ENCODE measurements at places on chromosomes 7 and 10. TPM values are rescaled to one million over a fixed set of nuclear protein-coding genes. Genes with fewer than 3 reads are reported as not detected.

ZNF92 gene
- 2.7 TPM for total RNA-seq

DNA sequence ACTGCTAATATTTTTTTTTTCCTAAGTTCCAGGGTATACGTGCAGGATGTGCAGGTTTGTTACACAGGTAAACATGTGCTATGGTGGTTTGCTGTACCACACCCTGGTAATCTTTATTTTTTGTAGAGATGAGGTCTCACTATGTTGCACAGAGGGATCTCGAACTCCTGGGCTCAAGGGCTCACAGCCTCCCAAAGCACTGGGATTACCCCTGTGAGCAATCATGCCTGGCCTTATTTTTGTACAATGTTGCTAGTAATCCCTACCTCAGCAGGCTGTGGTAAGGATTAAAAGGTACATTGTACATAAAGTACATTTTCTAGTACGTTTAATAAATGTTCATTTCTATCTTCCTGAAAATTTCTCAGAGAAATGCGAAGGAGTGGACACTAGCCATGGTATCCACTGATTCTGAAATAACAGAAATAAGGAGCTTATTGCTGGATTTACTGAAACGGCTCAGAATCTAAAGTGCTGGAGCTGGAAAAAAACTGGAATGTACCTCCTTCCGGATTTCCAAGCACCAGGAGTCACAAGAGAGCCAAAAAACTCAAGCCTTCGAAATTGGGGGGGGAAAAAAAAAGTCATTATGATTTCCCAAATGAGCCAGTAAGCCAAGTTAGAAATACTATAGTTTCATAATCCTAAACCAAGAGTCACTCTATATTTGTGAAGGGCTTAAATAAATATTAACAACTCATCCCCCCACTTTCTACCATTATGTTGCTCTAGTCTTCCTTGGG lies 69.6 kb downstream of the NT5C2 start:
- DNase-seq = no peak

DNA sequence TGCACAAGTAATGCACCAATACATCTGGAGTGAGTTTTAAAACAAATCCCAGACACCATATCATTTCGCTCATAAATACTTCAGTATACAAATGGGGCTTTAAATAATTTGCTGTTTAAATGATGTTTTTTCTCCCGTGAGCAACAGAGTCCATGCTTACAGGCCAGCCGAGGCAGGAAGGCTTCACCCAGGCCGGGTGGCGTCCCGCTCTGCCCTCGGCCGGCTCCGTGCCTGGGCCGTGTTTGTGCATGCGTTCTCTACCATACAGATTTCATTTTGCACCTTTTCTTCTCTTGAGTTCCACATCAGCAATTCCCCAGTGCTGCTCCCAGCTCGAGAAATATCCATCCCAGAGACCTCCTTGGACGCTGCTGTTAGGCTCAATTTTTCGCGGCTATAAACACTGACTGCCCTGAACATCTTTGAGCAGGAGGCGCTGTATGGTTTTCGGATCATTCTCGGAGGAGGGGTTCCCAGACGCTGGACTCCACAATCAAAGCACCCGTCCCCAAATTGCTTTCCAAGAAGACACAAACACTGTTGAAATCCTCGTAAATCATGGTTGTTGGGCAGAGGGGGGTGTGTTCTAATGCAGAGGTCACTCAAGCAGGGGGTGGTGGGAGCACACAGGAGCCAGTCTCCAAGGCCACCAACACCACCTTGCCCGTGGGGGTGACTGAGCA lies 91.6 kb downstream of the MICALL2 start:
- DNase-seq = no peak

DNA sequence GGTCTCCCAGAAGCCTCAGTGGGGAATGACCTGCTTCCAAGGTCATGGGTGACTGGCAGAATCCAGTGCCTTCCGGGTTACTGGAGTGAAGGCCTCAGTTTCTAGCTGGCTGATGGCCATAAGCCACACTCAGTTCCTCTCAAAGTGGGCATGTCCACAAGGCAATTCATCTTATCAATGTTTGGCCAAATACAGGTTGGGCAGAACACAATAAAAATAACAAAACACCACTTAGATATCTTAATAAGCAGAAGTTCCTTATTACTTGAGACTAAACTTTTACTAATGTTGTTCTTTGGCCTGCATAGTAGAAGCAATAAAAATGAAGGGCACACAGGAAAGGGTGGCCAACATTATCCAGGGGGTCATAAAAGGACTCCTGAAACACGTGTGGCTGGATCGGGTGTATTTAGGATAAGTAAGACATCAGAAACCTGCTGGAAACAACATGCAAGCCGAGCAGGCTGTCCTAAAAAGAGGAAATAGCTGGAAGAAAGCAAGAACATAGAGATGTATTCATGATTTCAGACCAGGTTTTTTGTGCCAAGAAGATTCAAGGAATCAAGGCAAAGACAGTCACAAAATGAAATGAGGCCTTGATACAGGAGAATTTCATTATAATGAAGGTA lies 19.6 kb upstream of the AKR1C2 start:
- no peak for DNase-seq

DNA sequence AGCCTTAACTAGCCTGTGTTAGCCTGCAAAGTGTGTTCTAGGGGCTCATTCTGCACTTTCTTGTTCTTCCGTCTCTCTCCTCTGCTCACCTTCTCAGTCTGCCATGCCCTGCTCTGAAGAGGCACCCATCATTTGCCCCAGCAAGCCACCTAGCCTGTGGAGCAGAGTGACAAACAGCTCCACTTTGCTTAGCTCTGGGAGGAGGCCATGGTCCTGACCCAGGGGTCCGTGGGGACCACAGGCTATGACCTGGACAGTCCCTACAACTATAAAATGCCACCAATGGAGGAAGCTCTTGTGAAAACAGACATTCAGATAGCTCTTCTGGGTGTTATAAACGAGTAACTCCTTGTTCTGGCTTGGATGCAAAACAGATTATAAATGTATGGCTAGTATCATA lies 1029.6 kb downstream of the CNTNAP2 start:
- DNase-seq = no peak

DNA sequence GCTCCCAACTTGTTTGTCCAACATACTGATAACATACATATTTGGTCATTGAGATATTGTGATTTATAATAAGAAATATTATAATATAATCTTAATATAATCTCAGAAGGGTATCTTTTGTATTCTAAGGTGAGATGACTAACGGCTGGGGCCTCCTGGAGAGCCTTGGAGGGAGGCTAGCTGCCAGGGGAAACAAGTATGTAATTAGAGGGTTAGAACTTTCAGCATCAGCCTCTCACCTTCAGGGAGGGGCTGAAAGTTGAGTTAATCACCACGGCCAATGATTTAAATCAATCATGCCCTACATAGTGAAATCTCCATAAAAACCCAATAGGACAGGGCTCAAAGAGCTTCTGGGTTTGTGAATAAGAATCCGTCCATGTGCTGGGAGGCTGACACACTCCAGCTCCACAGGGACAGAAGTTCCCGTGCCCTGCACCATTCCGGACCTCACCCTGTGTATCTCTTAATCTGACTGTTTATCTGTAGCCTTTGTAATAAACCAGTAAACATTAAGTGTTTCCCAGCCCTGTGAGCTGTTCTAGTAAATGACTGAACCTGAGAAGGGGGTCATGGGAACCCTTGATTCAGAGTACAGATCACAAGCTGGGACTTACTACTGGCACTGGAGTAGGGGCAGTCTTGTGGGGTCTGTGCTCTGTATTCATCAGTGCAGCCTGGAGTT lies 86.3 kb upstream of the STEAP1B start:
- DNase-seq = no peak

DNA sequence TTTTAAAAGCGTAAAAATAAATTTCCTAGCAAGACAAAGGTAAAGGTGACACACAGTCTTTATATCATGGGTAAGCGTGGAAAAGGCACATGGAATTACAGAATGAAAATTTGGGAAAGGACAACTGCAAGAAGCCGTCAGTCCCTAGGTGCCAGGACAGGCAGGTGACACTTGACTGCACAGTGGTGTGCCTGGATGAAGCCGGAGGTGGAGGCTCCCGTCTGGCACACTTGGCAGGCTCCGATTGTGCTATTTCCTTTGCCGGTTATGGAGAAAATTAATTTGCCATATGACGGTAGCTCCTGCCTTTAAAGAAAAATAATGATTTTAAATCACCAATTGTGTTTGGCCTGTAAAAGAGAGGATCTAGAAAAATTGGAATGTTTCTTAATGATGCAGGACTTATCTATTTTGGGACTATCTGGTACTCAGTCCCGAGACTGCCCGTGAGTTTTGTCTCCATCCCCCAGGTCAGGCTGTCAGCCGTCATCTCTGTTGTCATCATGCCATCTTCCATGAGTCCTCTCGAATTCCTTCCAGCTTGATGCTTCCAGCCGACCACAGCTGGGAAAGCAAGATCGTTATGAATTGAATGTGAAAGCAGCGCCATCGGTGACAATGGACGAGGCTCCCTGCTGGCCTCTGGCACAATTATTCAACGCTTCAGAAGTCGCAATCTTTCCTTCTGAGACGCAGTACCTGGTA lies 56.2 kb upstream of the MGMT start:
- no peak for DNase-seq

- no peak for DNase-seq
Observed at GRCh38 chr10:29434111-29434510, 145.2 kb downstream of the LYZL1 start.

PTPRN2 gene
- 0.47 TPM for total RNA-seq

GRCh38 chr7:142916508-142916907 lies 17.0 kb downstream of the TRPV5 start:
- DNase-seq = no peak

- DNase-seq = no peak
Observed at GRCh38 chr7:47288060-47288459, 293.9 kb downstream of the TNS3 start.

SLC13A1 gene
- not detected for total RNA-seq

GRCh38 chr7:88455696-88456095 lies 149.0 kb upstream of the STEAP4 start:
- DNase-seq = no peak

EPHA1 gene
- total RNA-seq = 0.38 TPM

- peak; percentile 12 for DNase-seq
Observed at GRCh38 chr7:157807510-157807909, 470.7 kb downstream of the DNAJB6 start.

DNA sequence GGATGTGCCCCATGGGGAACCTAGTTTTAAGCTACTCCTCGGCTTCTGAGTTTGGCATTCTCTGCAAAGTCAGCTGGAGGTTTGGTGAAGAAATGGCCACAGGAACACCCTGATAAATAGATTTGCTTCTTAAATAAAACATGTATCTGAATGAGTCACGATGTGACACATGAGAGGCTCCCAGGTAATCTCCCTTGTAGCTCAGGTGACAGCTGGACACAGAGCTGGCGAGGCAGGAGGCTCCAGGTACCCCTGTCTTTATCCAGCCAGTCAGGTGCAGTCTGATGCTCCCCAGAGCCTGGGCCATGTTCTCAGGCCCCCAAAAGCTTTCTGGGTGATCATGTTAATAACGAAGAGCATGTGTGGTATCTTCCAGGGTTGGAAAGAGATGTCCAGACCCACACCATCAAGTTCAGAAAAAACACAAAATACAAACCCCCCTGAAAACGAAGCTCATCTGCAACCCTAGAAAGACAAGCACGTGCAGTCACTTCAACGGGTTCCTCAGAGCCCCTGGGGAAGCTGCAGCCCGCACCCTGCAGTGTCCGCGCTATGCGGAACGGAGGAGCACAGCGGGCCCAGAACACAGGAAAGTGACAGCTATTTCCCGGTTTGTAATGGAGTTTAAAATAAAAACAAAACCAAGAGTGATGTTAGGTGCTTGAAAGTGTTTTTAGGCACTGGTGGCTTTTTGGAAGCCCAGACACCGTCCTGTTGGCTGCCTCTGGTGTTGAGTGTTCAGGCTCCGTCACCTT lies 69.4 kb downstream of the ZRANB1 start:
- DNase-seq = no peak

Measured in psoas muscle (tissue), 8 donors.